AG09309 (cell line): ENCODE measurements at places on chromosomes 6 and 20.

GRCh38 chr6:43753570-43754183 lies 16.3 kb upstream of the VEGFA start:
- no peak for DNase-seq

DNA sequence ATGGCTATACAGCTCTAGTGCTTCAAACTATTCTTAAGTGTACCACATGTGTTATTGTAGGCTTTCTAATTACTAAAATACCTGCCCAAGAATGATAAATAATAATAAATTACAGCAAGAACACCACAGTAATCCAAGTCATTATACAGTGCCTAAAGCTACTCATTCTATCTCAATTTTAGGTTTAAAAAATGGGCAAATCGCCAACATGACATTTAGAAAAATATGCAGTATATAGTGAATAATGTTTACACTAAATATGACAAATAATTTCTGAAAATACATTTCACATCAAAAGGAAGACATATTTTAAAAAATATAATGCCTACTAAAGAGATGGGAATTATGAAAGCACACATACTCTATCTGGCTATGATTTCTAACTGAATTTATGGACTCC lies 91.8 kb downstream of the MAN1A1 start:
- DNase-seq, result no peak

DNA sequence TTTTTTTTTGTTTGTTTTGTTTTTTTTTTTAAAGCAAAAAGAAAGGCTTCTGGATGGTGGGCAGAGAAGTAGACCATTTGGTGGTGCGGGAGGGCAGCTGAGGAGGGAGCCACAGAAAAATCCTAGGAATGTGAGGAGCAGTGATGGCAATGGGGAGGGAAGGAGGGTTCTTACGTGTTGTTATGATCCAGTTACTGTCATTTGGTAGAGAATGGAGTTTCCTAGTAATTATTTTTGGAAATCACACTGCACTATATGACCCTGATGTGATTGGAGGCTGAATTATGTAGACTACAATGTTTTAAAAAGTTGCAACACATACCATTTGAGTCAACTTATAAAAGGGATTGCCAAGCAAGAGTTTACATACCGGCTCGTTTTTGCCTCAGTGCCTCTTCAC lies 22.1 kb downstream of the ADGRF5 start:
- no peak for DNase-seq

DNA sequence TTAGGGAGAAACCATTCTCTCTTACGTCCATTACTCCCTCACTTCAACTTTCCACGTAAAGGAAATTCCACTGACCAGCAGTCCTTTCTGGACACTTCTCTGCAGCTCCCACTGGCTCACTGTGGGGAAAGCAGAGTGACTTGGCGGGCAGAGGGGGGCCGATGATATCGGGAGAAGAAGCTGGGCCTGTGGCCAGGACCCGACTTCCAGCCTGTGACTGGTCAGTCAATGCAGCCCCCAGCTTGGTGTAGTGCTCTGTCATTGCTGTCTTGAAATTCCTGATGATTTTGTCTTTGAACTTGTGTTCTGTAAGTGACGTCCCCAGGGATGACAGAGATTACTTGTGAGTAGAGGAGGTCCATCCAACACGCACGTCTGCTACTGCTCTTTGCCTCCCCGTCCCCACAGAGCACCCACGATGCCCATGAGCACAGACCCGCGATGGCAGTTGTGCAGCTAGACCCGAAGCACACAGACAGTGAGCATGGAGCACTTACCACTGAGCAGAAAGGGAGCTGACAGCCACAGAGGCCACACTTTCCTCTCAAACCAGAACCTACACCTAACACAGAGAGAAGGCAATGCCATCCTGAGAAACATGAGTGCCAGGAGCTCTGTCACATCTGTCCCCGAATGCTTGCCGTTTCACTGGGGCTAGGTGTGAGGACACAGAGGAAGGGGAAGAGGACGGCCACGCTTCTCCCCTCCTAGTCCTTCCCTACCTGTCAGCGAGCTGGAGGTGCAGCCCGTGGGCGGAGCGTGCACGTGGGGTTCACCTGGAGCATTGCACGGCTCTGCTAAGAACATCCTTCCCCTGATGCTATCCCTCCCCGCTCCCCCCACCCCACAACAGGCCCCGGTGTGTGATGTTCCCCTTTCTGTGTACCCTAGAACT lies 25.7 kb downstream of the DACT2 start:
- DNase-seq, result no peak

GRCh38 chr6:152093711-152094110 lies 286.2 kb downstream of the ESR1 start:
- no peak for DNase-seq

GRCh38 chr20:38270869-38271605 lies 10.5 kb upstream of the KIAA1755 start:
- peak; percentile 82 for DNase-seq
